ENCODE measurements at places on chromosomes 6 and 20.
A peak's percentile ranks its signal among the peaks of the same experiment; 100 is the strongest.

DNA sequence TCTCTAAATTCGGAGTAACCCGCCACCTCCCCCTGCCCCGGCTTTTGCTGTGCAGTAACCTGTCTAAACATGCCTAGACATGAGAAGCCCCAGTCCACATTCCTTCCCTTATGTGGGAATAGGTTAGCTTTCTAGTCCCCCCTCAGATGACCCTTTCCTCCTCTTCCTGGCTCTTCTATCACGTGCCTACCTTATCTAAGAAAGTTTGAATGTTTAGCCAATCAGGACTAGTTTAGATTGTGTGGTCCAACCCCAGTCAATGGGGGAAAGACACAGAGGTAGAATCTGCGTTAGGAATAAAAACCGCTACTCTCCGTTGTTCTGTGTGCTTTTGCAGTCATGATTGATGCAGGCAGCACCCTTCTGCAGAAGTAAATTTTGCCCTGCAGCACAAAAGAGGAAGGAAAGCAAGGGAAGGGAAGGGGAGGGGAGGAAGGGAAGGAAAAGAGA is 69.0 kb upstream of the CD93 start:
- peak; percentile 83 for DNase-seq

GRCh38 chr6:18400831-18401446 is 13.8 kb downstream of the RNF144B start:
- DNase-seq, result peak; percentile 55

DNA sequence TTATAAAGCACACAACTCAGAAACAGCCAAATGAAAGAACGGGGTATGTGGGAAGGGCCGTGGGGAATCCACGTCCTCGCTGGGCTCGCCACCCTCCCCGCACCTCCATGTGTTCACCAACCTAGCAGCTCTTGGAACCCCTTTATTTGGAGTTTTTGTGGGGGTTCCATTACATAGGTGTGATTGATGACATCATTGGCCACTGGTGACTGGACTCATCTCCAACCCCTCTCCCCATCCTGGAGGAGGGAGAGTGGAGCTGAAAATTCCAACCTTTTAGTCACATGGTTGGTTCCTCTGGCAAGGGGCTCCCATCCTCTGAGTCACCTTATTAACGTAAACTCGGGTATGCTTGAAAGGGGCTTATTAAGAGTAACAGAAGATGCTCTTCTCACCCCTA is 592.0 kb upstream of the FLRT3 start:
- no peak for DNase-seq

DNA sequence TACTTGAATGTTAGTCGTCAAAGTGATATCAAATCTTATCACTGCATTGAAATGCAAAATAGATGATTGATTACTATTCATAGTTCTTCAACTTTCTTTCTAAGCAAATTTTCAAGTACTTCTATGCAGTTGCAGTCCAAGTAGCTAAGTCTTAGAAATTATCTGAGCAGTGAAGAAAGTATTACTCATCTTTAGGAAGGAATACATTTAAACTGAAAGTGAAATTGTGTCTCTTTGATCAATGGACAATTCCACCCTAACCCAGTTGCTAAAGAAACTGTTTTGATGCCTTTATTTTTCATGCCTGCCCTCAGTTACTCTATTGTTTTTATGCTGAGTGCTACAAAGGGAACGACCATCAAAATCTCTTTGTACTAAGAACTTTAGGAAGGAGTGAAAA is 337.4 kb downstream of the GRIK2 start:
- no peak for DNase-seq

DNA sequence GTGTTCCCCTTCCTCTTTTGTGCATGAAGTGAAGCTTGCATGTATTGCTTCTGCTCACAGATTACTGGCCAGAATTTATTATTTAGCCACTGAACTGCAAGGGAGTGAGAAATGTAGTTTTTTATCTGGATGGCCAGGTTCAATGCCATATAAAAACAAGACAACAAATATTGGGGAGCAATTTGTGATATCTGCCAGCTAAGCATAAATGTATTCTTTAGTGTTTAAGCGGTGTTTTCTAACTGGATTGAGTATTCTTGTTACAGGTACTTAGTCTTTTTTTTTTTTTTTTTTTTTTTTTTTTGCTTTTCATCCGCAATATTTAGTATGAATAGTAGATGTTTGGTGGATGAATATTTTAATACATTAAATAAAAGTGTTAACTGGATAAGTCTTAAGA is 158.2 kb downstream of the TFAP2B start:
- DNase-seq, result no peak

GRCh38 chr6:128519132-128519930 is 1.1 kb downstream of the PTPRK start:
- peak; percentile 21 for DNase-seq

DNA sequence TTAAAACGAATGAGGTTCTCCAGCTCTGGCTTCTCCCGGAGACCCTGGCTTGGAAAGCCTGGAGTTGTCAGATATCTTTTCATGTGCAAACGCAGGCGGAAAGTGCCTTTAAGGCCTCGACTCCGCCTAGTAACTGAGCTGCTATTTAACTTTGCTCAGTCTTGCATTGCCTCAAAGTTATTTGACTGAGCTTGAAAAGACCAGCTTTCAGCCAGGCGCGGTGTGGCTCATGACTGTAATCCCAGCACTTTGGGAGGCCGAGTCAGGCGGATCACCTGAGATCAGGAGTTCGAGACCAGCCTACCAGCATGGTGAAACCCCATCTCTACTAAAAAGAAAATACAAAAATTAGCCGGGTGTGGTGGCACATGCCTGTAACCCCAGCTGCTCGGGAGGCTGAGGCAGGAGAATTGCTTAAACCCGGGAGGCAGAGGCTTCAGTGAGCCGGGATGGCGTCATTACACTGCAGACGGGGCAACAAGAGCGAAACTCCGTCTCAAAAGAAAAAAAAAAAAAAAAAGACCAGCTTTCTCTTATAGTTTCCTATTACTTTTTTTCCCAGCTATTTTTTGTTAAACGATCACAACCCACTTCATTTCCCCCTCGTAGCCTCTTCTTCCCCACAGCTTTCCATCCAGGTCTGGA is 1.9 kb downstream of the GCNT2 start:
- DNase-seq, result no peak

- no peak for DNase-seq
These were observed 148.3 kb downstream of the DLL1 start for GRCh38 chr6:170142559-170142958.

- DNase-seq, result no peak
These were observed 24.8 kb downstream of the MAN1A1 start for GRCh38 chr6:119324718-119325117.

DNA sequence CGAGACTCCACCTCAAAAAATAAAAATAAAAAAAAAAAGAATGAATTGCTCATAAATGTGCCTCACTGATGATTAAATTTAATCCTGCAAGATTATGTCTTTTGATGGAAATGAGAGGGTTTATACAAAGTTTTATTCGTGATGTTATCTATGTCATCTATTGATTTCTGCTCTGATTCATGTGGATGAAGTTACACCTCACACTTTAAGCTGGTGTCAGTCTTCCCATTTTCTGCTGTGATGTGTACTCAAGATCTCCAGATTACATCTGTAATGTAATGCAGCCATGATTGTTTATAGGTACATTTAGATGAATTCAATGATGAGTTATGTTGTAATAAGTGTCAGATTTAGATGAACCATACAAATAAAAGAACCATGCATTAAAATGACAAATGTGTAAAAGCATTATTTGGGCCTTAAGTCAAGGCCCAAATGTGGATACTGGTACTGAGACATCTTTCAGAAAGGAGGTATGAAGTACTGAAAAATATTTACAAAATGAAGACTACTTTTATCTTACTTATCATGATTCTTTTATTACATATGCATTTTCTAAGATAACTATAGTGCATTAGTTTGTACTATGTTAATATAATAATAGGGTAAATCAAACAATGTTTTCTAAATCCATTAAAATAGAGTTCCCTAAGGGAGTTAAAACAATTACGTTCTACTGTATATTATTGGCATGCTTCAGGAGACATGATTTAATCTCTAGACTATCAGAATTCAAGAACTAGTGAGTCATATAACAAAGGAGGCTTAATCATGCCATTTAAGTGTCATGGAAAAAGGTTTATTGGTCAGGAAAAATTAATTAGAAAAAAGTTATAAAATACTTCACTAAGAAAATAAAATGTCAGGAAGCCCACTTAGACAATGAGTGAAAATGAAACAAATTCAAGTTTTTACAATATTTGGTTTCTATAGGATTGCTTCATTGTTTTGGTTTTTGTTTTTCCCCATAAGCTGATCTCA is 34.5 kb downstream of the HCRTR2 start:
- no peak for DNase-seq

- DNase-seq, result no peak
These were observed 1.1 kb upstream of the SLC4A11 start for GRCh38 chr20:3239867-3240775.

DNA sequence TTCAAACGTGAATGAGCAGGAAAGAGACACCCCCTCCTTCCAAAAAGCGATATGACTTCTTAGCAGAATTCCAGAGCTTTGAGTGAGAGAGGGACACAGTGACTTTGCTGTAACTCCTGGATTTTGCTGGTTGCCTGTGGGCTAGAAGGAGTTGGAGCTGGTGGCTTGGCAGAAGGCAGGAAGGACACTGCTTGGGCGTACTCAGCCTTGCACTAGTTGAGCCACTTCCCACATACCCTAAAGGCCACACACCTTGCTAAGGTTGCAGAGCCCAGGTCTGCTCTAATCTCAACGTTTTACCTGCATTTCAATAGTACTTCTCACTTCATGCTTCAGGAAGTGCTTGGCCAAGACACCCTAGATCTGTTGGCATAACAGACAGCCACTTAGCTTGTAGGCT is 30.6 kb downstream of the RAB22A start:
- no peak for DNase-seq

DNA sequence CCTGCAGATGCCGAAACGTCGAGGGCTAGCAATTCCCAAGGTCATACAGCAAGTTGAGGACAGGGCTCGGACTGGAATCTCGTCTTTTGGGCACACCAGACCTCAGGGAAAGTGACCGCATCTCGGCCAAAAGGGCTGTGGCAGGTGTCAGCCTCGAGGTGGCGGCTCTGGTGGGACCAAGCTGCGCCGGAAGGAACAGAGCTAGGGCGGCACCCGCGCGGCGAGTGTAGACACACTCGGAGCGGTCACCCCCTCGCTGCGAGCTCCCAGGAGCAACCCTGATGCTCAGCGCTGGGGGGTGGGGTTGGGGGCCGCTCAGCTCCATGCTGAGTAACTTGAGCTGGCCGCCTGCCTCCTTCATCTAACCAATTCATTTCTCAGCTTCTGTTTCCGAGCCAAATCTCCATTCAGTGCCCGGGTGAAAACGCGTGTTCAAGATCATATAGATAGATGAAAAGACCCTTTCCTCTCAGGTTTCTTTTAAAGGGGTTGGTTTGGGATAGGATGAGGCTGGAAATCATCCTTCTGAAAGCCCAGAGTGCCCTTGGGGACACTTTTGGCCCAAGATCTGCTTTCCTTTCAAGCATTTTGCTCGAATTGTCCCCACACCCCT is 2.2 kb upstream of the TUBB2B start:
- no peak for DNase-seq

GRCh38 chr20:9051508-9051907 is 17.4 kb upstream of the PLCB4 start:
- no peak for DNase-seq

GRCh38 chr6:27816906-27817305 is 95.3 kb downstream of the OR2B2 start:
- DNase-seq, result no peak

DNA sequence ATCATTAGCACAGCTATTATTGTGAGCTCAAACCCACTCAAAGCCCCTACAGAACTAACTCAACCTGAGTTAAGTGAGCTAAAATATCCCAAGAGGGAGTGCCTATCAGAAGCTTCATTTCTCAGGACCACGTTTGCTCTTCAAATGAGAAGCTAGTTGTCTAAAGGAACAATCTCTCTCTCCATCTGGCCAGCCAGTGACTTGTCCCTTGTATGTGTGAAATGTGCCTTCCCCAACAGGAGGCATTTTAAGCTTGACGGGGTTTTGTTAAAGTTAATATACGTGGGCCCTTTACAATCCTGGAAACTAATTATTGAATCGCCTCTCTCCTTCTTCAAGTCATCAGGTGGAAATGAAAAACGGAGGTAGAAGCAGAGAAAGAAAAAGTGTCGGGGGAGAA is 62.0 kb downstream of the TRERF1 start:
- DNase-seq, result no peak

DNA sequence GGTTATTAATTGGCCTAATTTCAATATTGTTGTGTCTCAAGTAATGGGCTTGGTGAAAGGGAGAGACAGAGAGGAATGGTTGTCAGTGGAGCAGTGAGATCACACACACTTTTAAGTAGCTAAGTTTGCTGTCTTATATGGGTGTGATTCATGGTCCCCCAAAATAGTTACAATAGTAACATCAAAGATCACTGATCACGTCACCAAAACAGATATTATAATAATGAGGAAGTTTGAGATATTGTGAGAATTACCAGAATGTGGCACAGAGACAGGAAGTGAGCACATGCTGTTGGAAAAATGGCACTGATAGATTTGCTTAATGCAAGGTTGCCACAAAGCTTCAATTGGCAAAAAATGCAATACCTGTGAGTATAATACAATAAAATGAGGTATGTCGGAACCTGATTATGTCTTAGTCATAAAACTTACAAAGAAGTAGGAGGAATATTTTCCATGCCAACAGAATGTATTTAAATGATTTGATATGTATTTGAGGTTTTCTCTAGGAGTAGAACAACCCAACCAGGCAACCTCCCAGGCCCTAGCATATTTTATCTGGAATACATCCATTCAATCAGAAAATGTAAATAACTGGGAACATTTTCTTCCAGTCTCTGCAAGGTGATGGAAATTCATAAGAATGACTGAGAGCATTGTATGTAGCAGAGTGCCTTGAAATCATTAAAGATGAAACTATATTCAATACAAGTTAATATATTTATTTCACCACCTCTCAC is 167.8 kb downstream of the CARMIL1 start:
- DNase-seq, result no peak

DNA sequence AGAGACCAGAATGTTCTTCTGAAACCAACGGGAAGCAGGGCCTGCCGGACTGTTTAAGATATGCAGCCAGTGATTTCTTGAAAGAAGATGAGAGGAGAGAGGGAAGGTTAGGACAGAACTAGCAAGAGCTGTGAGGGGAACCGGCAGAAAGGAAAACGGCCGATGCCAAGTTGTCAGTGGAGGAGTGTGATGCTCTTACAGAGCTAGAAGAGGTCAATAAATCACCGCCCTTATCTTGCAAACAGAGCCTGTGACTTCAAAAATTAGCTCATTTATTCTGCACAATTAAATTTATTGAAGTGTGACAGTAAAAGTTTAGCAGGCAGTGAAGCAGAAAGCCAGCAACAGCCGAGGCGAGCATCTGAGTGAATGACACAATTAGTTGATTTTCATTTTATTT is 509.5 kb upstream of the ID4 start:
- no peak for DNase-seq

DNA sequence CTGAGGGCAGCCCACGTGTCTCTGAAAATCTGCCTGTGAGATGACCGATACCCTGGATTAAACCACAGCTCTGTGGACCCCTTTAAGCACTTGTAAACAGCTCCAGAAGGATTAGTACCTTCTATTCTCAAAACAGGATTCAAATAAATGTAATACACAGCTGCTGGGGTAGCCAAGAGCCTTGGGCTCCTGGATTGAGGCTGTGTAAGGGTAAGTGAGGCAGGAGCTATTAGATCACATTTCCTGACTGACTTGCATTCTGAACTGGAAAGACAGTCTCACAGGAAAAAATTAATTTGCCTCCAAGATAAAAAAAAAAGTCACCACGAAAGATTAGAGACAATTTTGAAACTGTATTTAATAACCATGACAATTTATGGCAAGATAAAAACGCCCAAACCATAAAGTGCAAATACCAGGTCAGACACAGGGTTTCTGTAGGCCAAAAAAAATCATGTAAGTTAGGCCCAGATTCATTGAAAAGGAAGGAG is 78.0 kb downstream of the TRMT11 start:
- DNase-seq, result no peak
